ENCODE measurements at places on chromosomes 3 and 15. TPM values are rescaled to one million over a fixed set of nuclear protein-coding genes. Genes with fewer than 3 reads are reported as not detected.

- no peak overlapping the region for H3K4me3 ChIP-seq
- DNase-seq = peak; percentile 73
- no peaks in the 10 kb centered on the region for H3K36me3 ChIP-seq
- peaks cover 9% of the 10 kb centered on the region for H3K4me1 ChIP-seq
- no peaks in the 10 kb centered on the region for H3K27me3 ChIP-seq
- peak overlapping the region; percentile 98 for H3K27ac ChIP-seq
Observed at GRCh38 chr3:50602595-50603191, 8.9 kb downstream of the CISH start.

GRCh38 chr3:144482876-144483275 lies 511.3 kb downstream of the DIPK2A start:
- no peak overlapping the region for H3K4me3 ChIP-seq
- DNase-seq = no peak
- H3K4me1 ChIP-seq = no peaks in the 10 kb centered on the region
- H3K36me3 ChIP-seq = no peaks in the 10 kb centered on the region
- H3K27ac ChIP-seq = no peak overlapping the region

- DNase-seq = no peak
- no peak overlapping the region for H3K4me3 ChIP-seq
- H3K27me3 ChIP-seq = peaks cover 3% of the 10 kb centered on the region
- H3K36me3 ChIP-seq = no peaks in the 10 kb centered on the region
Observed at GRCh38 chr3:124275412-124275811, 283.5 kb upstream of the ROPN1 start.

The ABI3BP gene
- polyA plus RNA-seq = 14.4 TPM

DNA sequence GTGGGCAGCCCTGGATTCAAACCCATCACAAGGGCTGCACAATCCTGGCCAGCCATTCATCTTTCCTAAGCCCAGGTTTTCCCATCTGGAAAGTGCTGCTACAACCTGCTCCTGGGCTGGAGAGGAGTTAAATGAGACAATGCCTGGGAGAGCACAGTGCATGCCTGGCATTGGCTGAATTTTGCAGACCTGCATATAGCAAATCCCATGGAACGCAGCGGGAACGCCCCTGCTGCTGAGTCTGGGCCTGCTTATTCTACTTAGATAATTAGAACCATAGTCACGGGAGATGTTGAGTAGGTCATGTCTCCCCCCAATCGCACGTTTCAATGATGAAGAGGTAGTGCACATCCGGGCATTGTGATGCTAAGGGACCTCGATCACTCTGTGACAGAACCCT lies 46.6 kb downstream of the ABTB1 start:
- no peak for DNase-seq
- H3K27me3 ChIP-seq = no peaks in the 10 kb centered on the region
- H3K4me3 ChIP-seq = no peak overlapping the region
- no peaks in the 10 kb centered on the region for H3K4me1 ChIP-seq
- H3K36me3 ChIP-seq = no peaks in the 10 kb centered on the region

GRCh38 chr3:9757427-9757826 lies 7.7 kb downstream of the OGG1 start:
- no peak overlapping the region for H3K27ac ChIP-seq
- H3K4me3 ChIP-seq = no peak overlapping the region
- peaks cover 19% of the 10 kb centered on the region for H3K36me3 ChIP-seq
- no peaks in the 10 kb centered on the region for H3K27me3 ChIP-seq

DNA sequence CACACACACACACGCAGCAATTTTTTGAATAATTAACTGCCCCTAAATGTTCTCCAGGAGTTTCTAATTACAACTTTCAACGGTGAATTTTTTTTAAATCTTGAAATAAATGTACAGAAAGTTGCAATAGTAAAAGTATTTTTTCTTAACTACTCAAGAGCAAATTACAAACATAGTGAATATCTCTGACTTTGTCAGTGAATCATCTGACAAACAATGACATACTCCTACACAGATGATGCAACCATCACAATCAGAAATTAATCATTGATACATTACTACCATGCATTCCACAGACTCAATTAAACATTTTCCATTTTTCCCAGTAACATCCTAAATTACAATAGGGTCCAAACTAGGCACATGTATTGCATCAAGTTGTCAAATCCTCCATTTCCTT lies 597.3 kb downstream of the NAALADL2 start:
- no peak overlapping the region for H3K4me3 ChIP-seq
- H3K4me1 ChIP-seq = no peaks in the 10 kb centered on the region
- H3K36me3 ChIP-seq = no peaks in the 10 kb centered on the region
- DNase-seq = no peak

DNA sequence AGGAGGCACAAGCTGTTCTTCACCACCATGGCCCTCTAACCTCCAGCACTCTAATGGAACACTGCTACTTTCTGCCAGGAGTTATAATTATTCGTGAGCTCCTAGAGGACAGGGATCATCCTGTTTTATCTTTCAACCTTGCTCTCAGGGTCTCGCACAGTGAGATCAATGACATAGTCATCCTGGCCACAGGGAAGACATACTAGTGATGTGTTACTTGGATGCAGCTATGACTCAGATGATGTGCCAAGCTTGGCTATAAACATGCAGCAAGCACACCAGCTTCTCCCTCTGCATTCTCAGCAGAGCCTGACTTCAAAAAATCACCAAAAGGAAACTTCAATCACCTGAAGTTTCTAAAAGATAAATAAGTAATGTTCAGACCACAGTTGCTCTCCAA lies 203.8 kb upstream of the HES1 start:
- DNase-seq = no peak
- no peaks in the 10 kb centered on the region for H3K36me3 ChIP-seq
- H3K4me3 ChIP-seq = no peak overlapping the region
- no peaks in the 10 kb centered on the region for H3K4me1 ChIP-seq
- no peaks in the 10 kb centered on the region for H3K27me3 ChIP-seq

DNA sequence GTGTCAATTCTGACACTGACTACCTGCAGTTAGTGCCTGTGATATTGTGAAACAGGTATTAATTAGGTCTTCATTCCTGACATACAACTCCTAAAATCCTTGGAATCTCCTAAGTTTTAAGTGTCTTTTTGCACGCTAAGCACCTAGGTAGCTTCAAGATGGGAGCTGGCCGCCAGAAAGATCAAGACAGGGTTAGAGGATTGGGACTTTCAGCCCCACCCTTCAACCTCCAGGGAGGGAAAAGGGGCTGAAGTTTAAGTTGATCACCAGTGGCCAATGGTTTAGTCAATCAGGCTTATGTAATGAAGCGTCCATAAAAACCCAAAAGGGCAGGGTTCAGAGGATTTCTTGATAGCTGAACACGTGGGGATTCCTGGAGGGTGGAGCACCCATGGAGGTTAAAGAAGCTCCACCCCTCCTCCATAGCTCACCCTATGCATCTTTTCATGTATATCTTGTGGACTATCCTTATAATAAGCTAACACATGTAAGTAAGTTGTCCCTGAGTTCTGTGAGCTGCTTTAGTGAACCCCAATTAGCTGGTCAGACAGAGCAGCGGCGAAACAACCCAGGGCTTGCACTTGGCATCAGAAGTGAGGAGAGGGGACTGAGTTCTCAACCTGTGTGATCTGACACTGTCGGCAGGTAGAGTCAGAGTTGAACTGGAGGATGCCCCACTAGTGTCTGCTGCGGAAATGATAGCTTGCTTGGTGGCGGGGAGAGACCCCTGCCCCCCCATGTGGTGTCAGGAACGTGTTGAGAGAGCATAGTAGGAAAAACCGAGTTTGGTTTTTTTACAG lies 12.8 kb upstream of the SRP14 start:
- H3K4me3 ChIP-seq = no peak overlapping the region
- DNase-seq = peak; percentile 98
- H3K27ac ChIP-seq = peak overlapping the region; percentile 66
- H3K4me1 ChIP-seq = peaks cover 61% of the 10 kb centered on the region
- no peaks in the 10 kb centered on the region for H3K27me3 ChIP-seq
- H3K36me3 ChIP-seq = peaks cover 36% of the 10 kb centered on the region

Measured in small intestine (tissue), 16 donors.